ENCODE measurements at places on chromosomes 1 and 21.

DNA sequence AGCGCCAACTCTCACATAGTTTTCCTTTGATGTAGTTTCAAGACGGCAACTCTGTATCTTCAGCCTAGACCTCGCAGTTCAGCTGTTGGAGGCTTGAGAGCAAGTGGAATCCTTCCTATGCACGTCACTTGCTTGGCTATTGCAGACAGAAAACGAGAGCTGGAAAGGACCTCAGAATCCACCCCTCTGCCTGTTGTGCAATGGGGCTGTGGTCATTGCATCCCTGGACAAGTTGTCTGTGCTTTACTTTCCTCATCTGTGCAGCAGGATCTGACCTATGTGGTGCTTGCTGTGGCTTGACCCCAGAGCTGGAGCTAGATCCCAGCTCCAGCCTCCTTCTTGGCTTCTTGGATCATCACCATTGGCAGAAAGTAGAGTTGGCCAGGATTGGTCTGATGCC is 50.0 kb upstream of the IGSF21 start:
- DNase-seq = no peak

GRCh38 chr1:169133801-169134502 is 27.5 kb downstream of the ATP1B1 start:
- no peak for DNase-seq

DNA sequence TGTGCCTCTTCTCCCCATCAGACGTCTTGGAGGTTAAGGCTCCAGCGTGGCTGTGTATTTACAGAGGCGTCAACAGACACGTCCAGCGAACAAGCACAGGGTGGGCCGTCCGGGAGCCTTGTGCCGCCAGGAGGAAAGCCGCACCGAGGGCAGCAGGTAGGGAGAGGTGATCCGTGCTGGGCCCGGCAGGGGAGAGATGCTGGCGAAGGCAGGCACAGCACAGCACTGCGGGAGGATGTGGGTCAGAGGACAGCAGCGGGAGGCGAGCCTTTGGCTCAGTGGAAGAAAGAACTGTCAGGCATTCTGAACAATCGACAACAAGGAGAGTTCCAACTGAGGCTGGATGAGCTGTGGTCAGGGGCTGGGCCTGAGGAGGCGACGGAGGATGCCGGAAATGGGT is 144.1 kb upstream of the TNR start:
- DNase-seq = no peak

- no peak for DNase-seq
Measured at GRCh38 chr1:228920831-228921230, 185.6 kb downstream of the RHOU start.

- DNase-seq = no peak
Measured at GRCh38 chr1:183551924-183552323, 38.3 kb downstream of the NCF2 start.

DNA sequence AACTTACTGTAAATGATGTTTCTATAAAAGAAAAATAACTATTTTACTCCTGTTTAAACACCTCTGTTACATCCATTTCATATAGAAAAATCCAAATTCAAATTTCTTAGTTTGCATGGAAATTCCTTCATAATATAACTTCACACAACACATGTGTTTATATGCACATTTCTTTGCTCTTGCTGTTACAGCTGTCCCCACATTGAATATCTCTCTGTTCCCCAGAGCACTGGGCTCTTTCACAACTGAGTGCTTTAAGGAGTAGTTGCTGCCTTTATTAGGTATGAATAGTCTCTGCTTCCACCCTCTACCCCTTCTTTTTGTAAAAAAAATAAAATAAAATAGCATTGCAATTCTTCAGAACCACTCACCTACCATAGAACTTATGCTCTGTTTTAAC is 287.0 kb downstream of the OLFM3 start:
- no peak for DNase-seq

- DNase-seq = no peak
Measured at GRCh38 chr1:211019266-211019665, 114.7 kb downstream of the KCNH1 start.

- no peak for DNase-seq
Measured at GRCh38 chr1:230303069-230303468, 123.1 kb downstream of the PGBD5 start.

DNA sequence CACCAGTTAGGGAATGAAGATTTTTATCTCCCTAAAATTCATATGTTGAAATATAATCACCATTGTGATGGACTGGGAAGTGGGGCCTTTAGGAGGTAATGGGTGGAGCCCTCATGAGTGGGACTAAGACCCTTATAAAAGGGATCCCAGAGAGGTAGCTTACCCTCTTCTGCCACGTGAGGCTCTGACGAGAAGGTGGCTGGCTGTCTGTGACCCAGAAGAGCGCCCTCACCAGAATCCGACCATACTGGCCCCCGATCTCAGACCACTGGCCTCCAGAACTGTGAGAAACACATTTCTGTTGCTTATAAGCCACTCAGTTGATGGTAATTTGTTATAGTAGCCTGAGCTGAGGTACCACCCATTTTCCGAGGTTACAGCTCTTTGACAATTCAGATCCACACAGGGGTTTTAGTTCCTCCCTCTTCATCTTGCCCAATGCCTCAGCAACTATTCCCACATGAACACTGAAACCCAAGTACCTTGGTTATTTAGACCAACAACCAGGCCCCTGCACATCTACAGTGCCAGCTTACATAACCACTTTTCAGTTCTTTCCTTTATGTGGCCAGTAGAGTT is 27.6 kb upstream of the HUNK start:
- DNase-seq = no peak

GRCh38 chr1:76033800-76034475 is 40.6 kb upstream of the ST6GALNAC3 start:
- no peak for DNase-seq

GRCh38 chr1:52641307-52641706 is 8.3 kb downstream of the SHISAL2A start:
- no peak for DNase-seq

DNA sequence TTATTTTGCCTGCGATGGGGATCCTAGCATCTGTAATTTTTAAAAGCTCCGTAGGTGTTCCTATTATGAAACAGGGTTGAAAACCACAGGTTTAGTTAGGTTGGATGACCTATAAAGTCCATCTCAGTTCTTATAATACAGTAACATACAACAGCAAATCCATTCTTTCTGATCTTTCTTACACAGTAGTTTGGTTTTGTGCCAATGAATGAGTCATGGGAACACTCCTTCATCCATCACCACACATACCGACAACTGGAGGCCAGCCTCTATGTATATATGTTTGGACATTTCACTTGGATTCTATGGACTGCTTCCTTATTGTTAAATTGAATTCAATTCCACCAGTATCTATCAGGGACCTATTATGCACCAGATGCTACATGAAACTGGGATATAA is 118.4 kb upstream of the L1TD1 start:
- DNase-seq = no peak

DNA sequence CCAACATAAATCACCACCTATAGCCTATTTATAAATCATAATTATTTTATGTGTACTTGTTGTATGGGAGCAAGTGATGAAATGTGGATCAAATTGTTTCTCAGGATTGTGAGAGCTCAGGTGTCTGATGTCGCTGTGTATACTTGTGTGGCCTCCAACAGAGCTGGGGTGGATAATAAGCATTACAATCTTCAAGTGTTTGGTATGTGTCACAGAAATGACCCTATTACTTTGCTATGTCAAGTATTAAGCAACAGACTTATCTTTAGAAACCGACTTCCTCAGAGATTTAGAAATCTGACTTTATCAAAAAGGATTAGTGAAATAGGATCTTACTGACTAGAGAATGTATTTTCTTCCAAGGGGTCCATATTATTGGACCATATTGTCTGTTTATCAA is 280.9 kb downstream of the TPR start:
- DNase-seq = no peak

- DNase-seq = no peak
Measured at GRCh38 chr1:229253151-229253974, 17.5 kb upstream of the RAB4A start.

GRCh38 chr1:160428655-160429054 is 28.3 kb downstream of the VANGL2 start:
- DNase-seq = peak; percentile 15

DNA sequence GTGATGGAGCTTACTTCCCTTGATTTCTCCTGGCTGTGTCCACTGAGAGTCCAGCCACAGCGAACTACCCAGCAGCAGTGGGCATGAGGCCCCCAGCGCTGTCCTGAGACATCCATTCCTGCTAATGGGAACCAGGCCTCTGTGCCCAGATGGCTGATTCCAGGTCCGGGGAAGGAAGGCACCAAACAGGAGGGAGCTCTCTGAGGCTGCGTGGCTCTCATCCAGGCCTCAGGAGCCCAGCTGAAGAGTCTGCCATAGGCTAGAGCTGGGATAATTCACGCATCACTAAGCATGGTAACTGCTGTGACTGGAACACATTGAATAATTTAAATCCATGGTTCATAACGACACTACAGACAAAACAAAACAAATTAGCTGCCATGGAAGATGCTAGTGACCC is 24.7 kb upstream of the LRRC47 start:
- DNase-seq = no peak

GRCh38 chr1:5098981-5099385 is 444.6 kb downstream of the AJAP1 start:
- no peak for DNase-seq

GRCh38 chr1:36089393-36090121 is 865 bp downstream of the ADPRS start:
- no peak for DNase-seq

GRCh38 chr21:36917471-36918158 is 48.9 kb downstream of the HLCS start:
- no peak for DNase-seq

DNA sequence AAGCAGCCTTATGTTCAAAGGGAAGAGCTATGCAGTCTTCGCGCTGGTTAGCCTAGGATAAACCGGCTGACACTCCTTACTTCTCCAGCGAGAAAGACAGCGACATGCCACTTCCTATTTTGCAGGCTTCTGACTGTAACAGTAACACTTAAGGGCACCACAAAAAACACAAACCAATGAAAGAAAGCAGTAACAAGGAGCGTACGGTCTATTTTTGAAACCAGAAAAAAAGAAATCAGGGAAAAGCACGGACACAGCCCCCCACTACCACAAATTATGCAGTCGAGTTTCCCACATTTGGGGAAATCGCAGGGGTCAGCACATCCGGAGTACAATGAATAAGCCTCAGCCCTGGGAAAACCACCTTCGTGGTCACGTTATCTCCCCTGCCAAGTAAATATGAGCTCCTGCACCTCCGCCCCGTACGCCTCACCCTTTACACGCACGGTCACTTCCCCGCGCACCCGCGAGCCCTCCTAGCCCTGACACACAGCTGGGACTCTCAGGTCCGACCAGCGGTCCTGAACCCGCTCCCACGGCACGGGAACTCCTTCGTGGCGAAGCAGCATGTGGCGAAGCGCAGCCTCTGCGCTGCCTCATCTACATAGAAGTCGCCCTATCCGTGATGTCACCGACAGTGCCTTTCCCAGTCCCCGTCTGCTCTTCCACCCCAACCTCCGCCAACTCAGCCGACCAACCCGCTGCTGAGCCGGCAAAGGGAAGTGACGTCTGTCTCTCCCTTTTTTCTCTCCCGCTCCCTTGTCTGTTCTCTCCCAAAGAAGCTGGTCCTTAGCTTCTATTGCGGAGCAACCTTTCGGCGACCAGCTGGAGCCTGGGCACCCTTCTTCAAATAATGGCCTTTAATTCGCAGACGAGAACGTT is 40.9 kb upstream of the PPIAL4F start:
- DNase-seq = peak; percentile 50

- DNase-seq = no peak
Measured at GRCh38 chr1:109659145-109659544, 3.2 kb downstream of the GSTM4 start.

DNA sequence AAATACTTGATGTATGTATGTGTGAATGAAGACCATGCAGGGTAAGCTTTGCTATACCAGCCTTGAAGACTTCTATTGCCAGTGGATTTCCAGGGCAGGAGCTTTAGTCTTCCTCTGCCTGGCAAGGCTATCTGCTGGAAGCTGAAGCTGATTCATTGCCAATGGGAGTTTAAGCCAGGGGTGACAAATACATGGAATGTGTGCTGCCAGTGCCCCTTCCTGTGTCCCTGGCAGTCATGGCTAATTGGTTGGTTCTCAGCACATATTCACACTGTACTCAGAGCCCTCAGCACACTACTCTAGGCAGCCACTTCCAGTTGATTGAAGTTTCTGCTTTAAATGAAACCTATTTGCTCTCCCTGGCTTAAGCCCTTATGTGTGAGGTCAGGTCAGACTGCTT is 1.5 kb downstream of the ZSCAN20 start:
- DNase-seq = no peak

GRCh38 chr1:29625084-29625420 is 388.7 kb downstream of the PTPRU start:
- DNase-seq = no peak

DNA sequence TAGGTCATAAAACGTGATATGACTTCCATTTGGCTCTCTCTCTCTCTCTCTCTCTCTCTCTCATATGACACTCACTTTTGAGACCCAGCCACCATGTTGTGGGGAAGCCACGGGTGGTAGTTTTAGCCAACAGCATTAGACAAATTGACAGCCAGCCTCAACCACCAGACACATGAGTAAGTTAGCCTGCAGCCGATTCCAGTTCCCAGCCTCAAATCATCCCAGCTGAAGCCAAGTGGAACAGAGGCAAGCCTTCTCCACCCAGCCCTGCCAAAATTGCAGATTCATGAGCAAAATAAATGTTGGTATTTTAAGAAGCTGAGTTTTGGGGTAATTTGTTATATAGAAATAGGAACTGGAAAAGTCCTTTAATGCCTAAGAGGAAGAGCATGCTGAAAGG is 98.0 kb upstream of the DNAH14 start:
- DNase-seq = no peak

GRCh38 chr1:228450200-228450599 is 33.5 kb upstream of the TRIM17 start:
- no peak for DNase-seq

DNA sequence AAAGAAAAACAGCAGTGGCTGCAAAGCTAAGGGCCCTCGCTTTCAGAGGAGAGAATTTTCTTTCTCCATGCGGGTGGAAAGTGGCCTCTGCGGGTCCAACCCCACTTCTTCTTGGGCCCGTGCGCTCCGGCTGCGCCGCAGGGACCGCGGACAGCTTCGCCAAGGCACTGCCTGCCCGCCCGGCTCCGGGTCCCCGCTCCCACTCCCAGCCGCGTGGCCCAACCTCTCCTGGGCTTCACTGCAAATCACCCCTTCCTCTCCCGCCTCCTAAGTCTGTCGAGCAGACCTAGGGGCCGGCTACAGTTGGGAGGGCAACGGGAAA is 1.0 kb upstream of the RUNX3 start:
- no peak for DNase-seq

- DNase-seq = no peak
Measured at GRCh38 chr1:185980891-185981290, 246.7 kb downstream of the HMCN1 start.

- DNase-seq = no peak
Measured at GRCh38 chr1:29275435-29275834, 39.1 kb downstream of the PTPRU start.
